ENCODE measurements at places on chromosomes 5 and 9.

GRCh38 chr9:126788634-126789349 is 16.0 kb upstream of the ZBTB43 start:
- DNase-seq = peak; percentile 10

DNA sequence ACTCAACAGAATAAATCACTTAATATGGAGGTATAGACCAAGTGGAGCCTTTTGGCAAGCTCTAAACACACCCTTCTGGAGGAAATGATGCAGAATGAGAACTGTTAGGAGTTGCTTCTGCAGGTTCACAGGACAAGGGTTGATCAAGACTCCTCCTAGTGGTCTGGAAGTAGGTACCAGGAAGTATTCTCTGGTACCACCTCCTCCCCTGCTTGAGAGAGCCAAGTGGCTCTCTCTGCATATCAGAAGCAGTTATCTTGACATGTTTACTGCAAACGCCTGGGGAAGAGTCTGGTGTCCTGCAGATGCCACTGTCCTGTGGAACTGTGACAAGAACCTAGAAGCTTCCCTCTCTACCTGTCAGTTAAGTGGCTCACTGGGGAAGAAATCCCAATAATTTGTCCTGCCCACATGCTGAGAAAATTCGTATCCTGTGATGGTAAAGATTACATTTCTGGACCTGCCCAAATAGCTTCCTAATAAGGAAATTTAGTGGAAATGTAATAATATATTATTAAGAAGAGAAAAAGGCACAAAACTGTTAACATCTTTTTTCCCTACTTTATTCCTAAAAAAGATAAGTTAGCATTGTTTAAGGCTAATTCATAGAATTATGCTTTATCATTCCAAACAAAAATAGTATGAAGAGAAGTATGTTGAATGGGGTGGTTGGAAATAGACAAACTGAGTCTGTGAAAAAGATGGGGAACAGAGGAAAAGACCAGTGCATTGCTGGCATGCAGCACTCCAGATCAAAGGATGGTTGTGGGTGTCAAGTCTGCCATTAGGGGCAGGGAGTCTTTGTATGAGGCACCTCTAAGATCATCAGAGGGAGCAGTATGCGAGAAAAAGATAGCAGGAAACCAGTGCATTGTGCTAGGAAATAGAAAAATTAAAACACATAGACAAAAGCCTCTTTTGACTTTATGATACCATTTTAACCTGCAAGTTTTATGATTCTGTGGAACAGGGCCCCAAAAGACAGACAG is 118.8 kb downstream of the CDC42SE2 start:
- peak; percentile 82 for DNase-seq

DNA sequence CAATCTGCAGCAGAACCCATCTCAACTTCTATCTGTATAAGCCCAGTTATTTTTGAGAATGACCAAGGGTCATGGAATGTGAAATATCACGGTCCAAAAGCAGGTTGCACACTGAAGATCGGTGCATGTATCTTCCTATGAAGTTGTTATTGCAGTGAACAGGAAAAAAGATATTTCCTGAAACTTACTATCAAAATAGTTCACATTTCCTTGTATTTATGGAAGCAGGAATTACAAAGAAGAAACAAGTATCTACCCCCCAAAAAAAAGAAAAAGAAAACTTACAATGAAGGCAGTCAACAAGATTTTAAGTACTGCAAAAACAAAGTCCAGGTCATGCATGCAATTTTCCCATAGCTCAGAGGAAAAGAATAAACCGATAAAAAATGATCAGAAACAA is 70.0 kb downstream of the MPDZ start:
- DNase-seq = no peak

GRCh38 chr5:76476474-76477038 is 73.5 kb downstream of the IQGAP2 start:
- no peak for DNase-seq

DNA sequence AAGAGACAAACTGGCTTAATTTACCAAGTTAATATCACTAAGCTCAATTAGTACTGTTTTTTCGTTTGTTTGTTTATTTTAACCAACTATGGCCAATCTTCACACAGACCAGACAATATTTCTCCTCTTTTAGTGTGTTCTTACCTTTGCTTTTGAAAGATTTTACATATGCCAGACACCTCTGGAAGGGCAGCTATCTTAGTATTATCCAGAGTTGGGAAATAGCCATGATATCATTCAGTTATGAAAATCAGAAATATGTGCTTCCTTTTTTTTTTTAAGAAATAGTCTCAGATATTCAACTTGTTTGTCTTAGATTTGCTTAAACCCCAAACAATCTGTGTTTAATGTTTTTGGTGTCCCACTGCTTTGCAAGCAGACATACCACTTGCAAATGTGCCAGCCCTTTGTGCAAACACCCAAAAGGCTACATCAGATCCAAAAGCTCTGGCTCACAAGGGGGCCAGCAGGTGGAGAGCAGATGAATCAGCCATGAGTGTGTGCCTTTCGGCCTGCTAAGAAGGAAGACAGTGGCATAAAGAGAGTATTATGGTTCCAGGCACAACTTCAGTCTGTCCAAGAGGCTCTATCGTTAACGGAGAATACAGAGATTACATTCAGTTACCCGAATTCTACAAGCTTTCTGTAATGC is 147.6 kb downstream of the EFNA5 start:
- DNase-seq = no peak

- peak; percentile 19 for DNase-seq
Observed at GRCh38 chr9:14992516-14992915, 82.3 kb upstream of the FREM1 start.

DNA sequence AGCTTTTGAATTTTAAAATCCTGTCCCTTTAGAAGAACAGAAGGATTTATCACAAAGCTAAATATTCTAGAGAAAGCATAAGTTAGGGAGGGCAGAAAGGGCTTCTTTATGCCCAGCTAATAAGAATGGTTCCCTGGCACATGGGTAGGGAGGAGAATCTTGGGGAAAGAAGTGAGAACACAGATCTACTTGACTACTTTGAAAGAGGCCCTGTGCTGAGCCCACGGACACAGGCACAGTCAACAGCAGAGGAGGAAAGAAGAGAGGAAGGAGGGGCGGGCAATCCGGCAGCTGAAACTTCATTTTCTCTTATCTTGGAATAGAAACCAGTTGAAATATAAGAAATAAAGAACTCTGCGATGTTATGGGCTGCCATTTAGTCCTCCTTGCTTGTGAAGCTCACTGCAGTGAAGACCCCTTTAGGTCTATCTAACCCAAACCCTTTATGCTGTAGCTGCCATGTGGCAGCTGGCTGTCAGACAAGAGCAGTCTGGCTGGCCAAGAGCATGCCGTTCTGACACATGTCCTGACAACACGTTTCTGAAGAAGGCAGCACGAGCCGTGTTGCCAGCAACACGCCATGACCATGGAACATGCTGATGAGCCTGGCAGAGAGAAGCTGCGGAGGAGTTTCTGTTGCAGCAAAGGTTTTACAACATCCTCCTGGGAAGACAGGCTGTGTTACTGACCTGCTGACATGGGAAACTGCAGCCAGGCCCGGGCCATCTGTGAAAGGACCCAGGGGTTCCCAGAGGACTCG is 34.2 kb downstream of the ABLIM3 start:
- DNase-seq = no peak

DNA sequence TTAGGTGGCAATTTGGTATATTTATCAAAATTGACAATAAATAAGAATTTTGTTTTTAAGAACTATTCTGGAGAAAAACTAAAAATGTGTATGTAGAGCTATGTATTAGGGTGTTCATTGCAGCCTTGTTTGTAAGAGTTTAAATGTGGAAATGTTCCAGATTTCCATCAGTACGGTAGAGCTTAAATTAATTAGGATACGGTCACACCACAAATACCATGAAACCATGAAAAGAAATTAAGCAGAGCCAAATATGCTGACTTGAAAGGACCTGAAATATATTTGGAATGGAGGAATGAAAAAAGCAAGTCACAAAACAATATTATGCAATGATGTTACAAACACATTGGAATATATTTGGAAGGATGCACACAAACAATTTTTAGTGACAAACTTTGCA is 64.6 kb downstream of the ACTBL2 start:
- no peak for DNase-seq

DNA sequence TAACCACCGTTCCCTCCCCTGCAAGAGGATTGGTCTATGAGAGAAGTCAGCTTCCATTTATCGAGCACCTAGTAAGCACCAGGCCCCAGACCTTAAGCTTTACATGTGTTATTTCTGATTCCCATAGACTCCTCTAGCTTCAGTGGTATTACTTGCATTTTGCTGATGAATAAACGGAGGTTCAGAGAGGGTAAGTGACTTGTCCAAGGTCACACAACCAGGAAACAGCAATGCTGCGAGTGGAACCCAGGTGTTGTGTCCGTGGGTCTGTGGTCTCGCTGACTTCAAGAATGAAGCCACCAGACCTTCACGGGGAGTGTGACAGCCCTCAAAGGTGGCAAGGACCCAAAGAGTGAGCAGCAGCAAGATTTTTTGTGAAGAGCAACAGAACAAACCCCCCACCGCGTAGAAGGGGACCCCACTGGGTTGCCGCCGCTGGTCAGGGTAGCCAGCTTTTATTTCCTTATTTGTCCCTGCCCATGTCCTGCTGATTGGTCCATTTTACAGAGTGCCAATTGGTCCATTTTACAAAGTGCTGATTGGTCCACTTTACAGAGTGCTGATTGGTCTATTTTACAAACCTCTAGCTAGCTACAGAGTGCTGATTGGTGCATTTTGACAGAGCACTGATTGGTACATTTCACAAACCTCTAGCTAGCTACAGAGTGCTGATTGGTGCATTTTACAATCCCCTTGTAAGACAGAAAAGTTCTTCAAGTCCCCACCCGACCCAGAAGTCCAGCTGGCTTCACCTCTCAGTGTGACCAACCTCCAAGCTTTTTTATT is 29.1 kb upstream of the KCNIP1 start:
- DNase-seq = no peak

GRCh38 chr5:886716-887325 is 5.8 kb downstream of the BRD9 start:
- DNase-seq = no peak

- DNase-seq = peak; percentile 31
Observed at GRCh38 chr9:113416149-113416721, 5.7 kb downstream of the C9orf43 start.

GRCh38 chr9:133403766-133404453 is 13.9 kb downstream of the REXO4 start:
- DNase-seq = peak; percentile 51

DNA sequence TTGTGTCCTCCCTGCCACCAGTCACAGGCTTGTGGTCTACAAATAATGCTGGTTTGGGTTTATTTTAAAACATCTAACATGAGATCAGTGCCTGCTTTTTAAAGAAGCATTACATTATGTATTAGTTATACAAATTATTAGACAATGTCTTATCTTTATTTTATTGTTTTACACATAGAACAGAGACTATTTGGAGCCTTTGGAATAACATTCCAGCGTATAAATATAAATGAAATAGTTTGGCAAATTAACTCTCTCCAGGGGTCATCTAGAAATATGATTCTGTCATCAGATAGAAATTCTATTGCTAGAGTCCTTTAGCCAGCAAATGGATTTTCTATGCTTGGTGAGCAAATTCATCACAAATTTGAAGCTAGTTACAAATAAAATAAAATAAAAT is 22.4 kb downstream of the MAP1B start:
- no peak for DNase-seq

DNA sequence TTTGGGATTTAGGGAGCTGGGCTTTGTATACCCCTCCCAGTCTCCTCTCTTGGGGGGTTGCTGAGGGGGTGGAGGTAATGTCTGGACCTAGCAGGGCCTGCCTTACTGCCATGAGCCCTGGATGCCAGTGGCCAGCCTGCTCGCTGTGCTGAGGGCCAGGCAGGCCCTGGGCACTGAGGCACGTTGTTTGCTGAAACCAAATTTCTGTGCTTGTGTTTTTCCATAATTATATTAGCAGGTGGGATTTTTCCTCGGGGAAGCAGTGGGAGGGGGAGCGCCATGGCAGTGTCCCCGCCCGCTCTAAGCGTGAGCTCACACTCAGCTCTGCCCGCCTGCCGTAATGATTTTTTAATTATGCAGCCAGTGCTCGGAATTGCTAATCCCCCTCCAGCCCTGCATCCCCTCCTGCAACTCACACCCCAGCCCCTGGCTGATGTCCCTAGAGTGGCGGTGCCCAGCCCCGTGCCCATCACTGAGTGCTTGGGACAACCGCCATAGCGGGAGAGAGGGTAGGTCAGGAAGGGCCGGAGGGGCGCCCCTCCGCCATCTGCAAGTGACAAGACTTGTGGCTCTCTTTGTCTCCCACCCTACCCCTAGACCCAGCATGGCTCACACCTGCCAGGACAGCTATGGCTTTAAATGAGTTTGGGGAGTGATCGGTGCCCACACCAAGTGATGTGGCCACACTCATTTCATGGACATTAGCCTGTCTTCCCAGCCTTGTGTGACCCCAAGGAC is 20.9 kb downstream of the CXXC5 start:
- no peak for DNase-seq

DNA sequence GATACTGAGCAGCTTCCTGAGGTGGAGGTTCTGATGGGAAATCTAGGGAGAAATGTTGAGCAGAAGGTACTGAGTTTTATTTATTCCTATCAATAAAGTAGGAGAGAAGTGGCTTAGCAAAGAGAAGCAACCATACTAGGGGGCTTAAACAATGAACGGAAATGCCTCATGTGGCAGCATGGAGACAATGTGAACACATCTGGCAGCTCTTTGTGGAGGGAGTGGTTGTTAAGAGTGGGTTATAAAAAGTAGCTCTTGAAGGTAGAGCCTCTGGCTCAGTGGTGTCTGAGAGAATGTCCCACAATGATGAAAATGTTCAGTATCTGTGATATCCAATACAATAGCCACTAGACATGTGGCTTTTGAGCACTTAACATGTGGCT is 52.7 kb upstream of the EQTN start:
- no peak for DNase-seq

DNA sequence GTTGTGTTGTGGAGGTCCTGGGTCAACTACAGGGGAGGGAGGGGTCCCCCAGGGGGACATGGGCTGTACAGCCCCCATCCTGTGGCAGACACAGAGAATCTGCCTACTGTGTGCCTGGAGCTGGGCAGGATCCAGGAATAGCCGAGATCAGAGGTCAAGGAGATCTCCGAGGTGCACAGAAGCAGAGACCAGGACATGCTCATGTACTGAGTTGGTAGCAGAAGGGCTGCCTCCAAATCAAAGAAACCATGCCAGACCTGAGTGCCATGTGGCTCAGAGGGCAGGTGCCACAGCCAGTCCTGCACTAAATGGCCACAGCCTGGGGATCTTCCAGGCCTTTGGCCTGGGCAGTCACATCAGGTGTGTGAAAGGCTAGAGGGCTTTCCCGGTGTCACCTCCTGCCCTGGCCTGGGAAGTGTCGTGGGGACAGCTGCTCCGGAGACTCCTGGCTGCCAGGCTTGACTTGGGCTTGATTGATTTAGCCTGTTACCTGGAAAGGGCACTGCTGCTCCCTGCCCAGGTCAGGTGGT is 27.8 kb downstream of the GSN start:
- DNase-seq = no peak

Measured in NB4 (cell line).